ENCODE measurements at places on chromosomes 16 and 17.

DNA sequence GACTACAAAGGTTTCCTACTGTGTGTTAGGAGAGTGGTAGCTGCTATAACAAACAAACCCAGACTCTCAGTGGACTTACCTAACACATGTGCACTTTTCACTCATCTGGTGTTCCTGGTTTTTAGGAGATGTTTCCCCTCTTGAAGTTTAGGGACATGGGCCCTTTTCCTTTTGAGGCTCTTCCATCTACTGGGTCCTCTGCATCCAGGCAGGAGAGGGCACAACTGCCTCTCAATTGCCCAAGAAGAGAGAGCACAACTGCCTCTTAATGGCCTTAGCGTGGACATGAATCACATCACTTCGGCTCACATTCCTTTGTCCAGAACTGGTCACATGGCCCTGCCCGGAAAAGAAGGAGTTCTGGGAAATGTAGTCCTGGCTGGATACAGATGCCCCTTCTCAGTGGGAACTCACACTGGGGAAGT, 9.8 kb upstream of the TNRC6C start:
- no peak for DNase-seq

GRCh38 chr16:27404163-27404823, 2.3 kb downstream of the IL21R start:
- DNase-seq, result no peak

GRCh38 chr16:11547118-11547916, 39.4 kb downstream of the LITAF start:
- no peak for DNase-seq

- no peak for DNase-seq
Observed at GRCh38 chr17:75834928-75835653, 9.1 kb downstream of the UNC13D start.
